ENCODE measurements at places on chromosomes 4 and X.
A peak's percentile ranks its signal among the peaks of the same experiment; 100 is the strongest.

- H3K4me1 ChIP-seq, result no peaks in the 10 kb centered on the region
- H3K27me3 ChIP-seq, result no peaks in the 10 kb centered on the region
- no peak overlapping the region for H3K4me3 ChIP-seq
- H3K36me3 ChIP-seq, result no peaks in the 10 kb centered on the region
- no peak overlapping the region for H3K27ac ChIP-seq
Observed at GRCh38 chr4:84651499-84651898, 68.6 kb downstream of the CDS1 start.

DNA sequence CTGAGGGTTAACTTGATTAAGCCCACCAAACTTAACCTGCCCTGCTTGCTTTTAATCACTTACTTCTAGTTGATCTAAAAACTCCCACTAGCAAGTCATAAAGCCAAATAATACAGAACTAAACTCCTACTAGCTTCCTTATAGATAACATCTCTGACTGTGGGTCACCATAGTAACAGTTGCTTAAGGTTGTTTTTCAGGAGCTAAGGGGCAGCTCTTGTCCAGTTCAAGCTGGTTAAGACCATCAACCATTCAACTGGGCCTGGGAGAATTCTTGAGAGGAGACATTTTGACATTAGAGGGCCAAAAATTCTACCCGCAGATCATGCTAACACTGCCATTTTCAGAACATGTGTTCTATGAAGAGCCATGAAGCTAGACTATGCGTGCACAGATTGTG lies 67.0 kb downstream of the UCHL1 start:
- H3K36me3 ChIP-seq, result no peaks in the 10 kb centered on the region
- H3K4me3 ChIP-seq, result no peak overlapping the region
- no peaks in the 10 kb centered on the region for H3K4me1 ChIP-seq
- H3K27me3 ChIP-seq, result no peaks in the 10 kb centered on the region
- H3K27ac ChIP-seq, result no peak overlapping the region

DNA sequence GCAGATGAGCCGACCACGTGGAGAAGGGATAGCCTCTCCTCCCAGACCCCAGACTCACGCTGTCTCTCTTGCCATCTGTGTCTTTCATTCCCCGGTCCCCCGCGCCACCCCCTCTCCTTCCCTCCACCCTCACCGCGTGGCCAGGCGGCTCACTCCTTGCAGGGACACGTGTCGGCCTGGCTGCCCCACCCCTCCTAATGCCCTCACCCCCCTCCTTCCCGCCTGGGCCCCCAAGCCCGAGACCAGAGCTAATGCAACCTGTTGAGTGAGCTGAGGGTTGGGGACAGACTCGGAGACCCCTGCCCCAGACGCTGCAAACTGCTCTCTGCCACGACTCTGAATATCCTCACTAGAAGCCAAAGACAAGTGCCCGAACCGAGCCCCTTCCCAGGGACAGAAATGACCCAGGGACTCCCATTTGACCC lies 1.8 kb downstream of the SLC38A5 start:
- no peaks in the 10 kb centered on the region for H3K4me1 ChIP-seq
- H3K27ac ChIP-seq, result no peak overlapping the region
- peak overlapping the region; percentile 54 for H3K4me3 ChIP-seq
- H3K36me3 ChIP-seq, result no peaks in the 10 kb centered on the region

GRCh38 chr4:150078041-150078578 lies at the start of gene DCLK2:
TSS of gene DCLK2 (plus strand) at chr4:150078445. CDS start at chr4:150079028, 583 bp downstream.
- H3K4me3 ChIP-seq, result peak within 1 kb of the TSS; percentile 30
- peak; percentile 56 for DNase-seq
- H3K4me1 ChIP-seq, result no peaks in the 10 kb centered on the region
- peaks cover 14% of the 10 kb centered on the region for H3K27me3 ChIP-seq

GRCh38 chr4:124487651-124488050 lies 224.9 kb downstream of the ANKRD50 start:
- H3K27me3 ChIP-seq, result no peaks in the 10 kb centered on the region
- no peak for DNase-seq
- peaks cover 5% of the 10 kb centered on the region for H3K4me1 ChIP-seq

GRCh38 chr4:144705601-144706590 lies 59.9 kb downstream of the HHIP start:
- no peaks in the 10 kb centered on the region for H3K27me3 ChIP-seq
- H3K36me3 ChIP-seq, result no peaks in the 10 kb centered on the region

DNA sequence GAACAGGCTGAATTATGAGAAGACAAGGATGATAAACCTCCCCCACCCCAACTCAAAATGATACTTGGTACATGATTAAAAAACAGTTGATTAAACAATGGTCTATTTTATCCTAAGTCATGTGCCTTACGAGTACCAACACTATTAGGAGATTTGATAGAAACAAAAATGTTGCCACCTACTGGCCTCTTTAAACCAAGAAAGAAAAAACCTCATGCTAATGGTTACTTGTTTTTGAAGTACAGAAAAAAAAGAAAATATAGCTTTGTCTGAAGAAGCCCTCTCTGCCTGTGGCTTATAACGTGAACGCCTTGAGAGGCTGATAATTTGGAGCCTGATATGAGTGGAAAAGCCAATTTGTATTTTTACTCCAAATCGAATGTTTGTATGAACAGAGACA lies 538.2 kb downstream of the DMD start:
- no peaks in the 10 kb centered on the region for H3K36me3 ChIP-seq
- H3K4me3 ChIP-seq, result no peak overlapping the region
- H3K27me3 ChIP-seq, result no peaks in the 10 kb centered on the region
- H3K27ac ChIP-seq, result no peak overlapping the region

GRCh38 chrX:140701480-140701879 lies 8.1 kb upstream of the LINC00632 start:
- no peak overlapping the region for H3K27ac ChIP-seq
- no peaks in the 10 kb centered on the region for H3K36me3 ChIP-seq
- H3K4me1 ChIP-seq, result no peaks in the 10 kb centered on the region
- no peaks in the 10 kb centered on the region for H3K27me3 ChIP-seq

GRCh38 chr4:5878359-5878758 lies 14.5 kb downstream of the CRMP1 start:
- no peak overlapping the region for H3K4me3 ChIP-seq
- H3K4me1 ChIP-seq, result peaks cover 2% of the 10 kb centered on the region
- no peak overlapping the region for H3K27ac ChIP-seq
- no peaks in the 10 kb centered on the region for H3K27me3 ChIP-seq

DNA sequence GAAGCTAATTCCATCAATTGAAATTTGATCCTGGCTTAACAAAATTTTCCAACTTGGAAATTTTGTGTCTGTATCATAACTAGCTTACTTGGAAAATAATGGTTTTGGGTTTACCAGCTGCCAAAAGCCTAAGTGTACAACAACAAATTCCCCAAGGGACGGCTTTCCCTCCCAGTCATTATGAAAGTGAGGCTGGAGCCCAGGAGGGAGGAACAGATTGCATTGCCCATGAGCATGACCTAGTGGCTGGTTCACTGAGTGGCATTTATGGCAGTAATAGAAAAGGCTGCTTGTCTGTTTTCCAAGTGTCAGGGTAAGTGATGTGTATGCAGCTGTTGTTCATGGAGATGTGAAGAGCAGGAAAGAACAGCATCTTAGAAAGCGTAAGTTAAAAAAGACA lies 70.8 kb upstream of the HHIP start:
- no peaks in the 10 kb centered on the region for H3K36me3 ChIP-seq
- no peak overlapping the region for H3K4me3 ChIP-seq
- H3K4me1 ChIP-seq, result no peaks in the 10 kb centered on the region
- DNase-seq, result peak; percentile 48

- H3K4me1 ChIP-seq, result no peaks in the 10 kb centered on the region
- no peaks in the 10 kb centered on the region for H3K27me3 ChIP-seq
- H3K36me3 ChIP-seq, result no peaks in the 10 kb centered on the region
- H3K27ac ChIP-seq, result no peak overlapping the region
- no peak for DNase-seq
- H3K4me3 ChIP-seq, result no peak overlapping the region
Observed at GRCh38 chr4:70892086-70892769, 9.9 kb upstream of the MOB1B start.

DNA sequence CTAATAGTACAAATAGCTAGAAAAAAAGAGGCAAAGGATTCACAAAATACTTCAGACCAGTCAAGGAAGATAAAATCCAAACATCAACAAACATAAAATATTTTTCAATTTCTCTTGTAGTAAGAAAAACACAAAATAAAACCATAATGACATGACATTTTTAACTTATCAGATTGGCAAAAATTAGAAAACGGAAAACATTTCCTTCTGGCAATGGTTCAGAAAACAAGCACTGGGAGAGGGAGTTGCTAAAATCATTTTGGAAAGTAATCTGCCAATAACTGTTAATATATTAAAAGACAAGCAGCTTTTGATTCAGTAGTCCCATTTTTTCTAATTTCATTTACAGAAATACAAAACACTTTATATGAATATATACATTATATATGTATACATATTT lies 26.1 kb downstream of the TKTL2 start:
- no peaks in the 10 kb centered on the region for H3K27me3 ChIP-seq
- H3K27ac ChIP-seq, result no peak overlapping the region
- H3K4me1 ChIP-seq, result no peaks in the 10 kb centered on the region

DNA sequence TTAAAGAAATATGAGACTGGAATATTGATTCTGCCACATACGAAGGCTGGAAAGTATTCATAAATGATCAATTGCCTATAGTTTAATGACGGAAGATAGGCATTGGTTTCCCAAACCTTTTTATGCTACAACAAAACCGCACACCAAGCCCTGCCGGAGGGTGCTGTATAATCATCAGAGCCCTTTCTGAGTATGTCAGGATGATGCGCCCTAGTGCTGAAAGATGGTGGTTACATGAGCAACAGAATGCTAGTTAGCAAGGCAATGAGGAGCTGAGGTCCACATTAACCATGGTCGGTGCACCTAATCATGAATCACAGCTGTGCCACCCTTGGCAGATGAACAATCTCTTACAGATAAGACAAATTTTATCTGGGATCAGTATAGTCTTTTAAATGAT lies 491.1 kb downstream of the PACRGL start:
- H3K27ac ChIP-seq, result no peak overlapping the region
- H3K27me3 ChIP-seq, result no peaks in the 10 kb centered on the region
- H3K4me3 ChIP-seq, result no peak overlapping the region

DNA sequence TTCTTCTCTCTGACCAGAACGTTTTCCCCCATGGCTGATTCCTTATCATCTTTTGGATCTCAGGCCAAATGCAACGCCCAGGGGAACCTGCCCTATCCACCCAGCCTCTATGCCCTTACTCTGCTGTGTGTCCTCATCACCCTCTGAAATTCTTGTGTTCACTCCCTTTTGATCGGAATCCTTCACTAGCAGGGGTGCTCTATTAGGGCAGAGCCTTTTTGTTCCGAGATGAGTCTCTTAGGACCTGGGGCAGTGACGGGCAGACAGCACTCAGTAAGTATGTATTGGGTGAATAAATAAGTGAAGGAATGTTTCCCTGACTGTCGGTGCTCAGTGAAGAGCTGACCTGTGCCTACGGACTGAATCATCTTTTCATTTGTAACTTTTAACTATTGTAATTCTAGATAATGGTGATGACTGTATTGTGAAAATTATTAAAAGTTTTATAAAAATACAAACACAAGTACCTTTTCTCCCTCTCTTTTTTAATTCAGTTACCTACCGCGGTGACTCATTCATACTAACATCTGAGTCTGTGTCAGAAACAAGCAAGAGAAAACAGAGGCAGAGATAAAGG lies 4.8 kb upstream of the TENM3 start:
- peak overlapping the region; percentile 42 for H3K27ac ChIP-seq
- no peaks in the 10 kb centered on the region for H3K27me3 ChIP-seq
- H3K4me1 ChIP-seq, result peaks cover 16% of the 10 kb centered on the region

DNA sequence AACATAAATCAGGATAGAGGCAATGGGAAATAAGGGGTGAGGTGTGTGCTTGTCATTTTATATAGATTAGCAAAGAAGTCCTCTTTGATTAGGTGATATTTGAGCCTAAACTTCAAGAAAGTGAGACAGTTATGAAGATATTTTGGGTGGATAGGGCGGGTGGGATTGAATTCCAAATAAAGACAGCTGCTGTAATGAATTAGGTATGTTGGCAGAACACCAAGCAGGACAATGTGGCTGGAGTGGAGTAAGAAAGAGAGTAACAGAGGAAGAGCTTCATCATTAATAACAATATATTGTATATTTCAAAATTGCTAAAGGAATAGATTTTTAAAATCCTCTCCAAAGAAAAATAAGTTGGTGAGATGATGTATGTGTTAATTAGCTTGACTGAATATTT lies 91.0 kb upstream of the CENPE start:
- H3K27ac ChIP-seq, result no peak overlapping the region
- H3K27me3 ChIP-seq, result no peaks in the 10 kb centered on the region
- no peaks in the 10 kb centered on the region for H3K4me1 ChIP-seq

- no peak overlapping the region for H3K27ac ChIP-seq
- DNase-seq, result peak; percentile 59
- no peaks in the 10 kb centered on the region for H3K36me3 ChIP-seq
- no peaks in the 10 kb centered on the region for H3K27me3 ChIP-seq
- no peak overlapping the region for H3K4me3 ChIP-seq
- H3K4me1 ChIP-seq, result no peaks in the 10 kb centered on the region
Observed at GRCh38 chrX:17788439-17788838, 51.1 kb downstream of the SCML1 start.

GRCh38 chr4:156390599-156391324 lies 437.1 kb upstream of the CTSO start:
- H3K27ac ChIP-seq, result no peak overlapping the region
- no peaks in the 10 kb centered on the region for H3K27me3 ChIP-seq
- no peak overlapping the region for H3K4me3 ChIP-seq
- H3K4me1 ChIP-seq, result no peaks in the 10 kb centered on the region
- no peaks in the 10 kb centered on the region for H3K36me3 ChIP-seq
- no peak for DNase-seq

DNA sequence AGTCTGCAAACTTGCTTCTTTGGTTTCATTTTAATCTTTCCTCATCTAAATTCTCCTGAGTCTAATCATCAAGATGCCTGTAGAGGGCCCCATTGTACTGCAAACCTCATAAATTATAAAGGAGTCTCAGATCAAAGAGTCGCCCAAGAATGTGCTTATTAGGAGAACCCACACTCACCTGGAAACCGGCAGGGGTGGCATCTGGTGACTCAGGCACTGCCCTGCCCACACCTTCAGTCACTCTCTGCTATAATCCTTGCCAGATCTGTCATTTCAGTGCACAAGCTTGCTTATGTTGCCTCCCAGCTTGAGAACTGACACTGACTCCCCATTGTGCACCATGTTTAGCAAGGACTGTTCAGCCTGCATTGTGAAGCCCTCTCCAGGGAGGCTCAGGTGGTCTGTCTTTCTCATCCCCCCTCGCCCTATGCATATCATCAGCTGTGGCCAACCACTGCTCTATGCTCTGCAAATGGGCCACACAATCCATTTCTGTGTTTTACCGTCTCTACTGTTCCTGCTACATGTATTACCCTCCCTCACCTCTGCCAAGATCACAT lies 12.4 kb downstream of the EPGN start:
- no peak overlapping the region for H3K4me3 ChIP-seq
- H3K36me3 ChIP-seq, result no peaks in the 10 kb centered on the region
- no peaks in the 10 kb centered on the region for H3K4me1 ChIP-seq
- H3K27me3 ChIP-seq, result no peaks in the 10 kb centered on the region

Measured in mesendoderm (in vitro differentiated cells).